ENCODE measurements at places on chromosomes 12 and 14.

- DNase-seq = no peak
Measured at GRCh38 chr12:108801736-108802100, 55.7 kb downstream of the SSH1 start.

- no peak for DNase-seq
Measured at GRCh38 chr12:107373238-107373809, 280.0 kb upstream of the CRY1 start.

- DNase-seq = no peak
Measured at GRCh38 chr12:65308006-65308405, 29.5 kb downstream of the MSRB3 start.

GRCh38 chr12:71158361-71158882 is 623 bp upstream of the TSPAN8 start:
- DNase-seq = no peak

DNA sequence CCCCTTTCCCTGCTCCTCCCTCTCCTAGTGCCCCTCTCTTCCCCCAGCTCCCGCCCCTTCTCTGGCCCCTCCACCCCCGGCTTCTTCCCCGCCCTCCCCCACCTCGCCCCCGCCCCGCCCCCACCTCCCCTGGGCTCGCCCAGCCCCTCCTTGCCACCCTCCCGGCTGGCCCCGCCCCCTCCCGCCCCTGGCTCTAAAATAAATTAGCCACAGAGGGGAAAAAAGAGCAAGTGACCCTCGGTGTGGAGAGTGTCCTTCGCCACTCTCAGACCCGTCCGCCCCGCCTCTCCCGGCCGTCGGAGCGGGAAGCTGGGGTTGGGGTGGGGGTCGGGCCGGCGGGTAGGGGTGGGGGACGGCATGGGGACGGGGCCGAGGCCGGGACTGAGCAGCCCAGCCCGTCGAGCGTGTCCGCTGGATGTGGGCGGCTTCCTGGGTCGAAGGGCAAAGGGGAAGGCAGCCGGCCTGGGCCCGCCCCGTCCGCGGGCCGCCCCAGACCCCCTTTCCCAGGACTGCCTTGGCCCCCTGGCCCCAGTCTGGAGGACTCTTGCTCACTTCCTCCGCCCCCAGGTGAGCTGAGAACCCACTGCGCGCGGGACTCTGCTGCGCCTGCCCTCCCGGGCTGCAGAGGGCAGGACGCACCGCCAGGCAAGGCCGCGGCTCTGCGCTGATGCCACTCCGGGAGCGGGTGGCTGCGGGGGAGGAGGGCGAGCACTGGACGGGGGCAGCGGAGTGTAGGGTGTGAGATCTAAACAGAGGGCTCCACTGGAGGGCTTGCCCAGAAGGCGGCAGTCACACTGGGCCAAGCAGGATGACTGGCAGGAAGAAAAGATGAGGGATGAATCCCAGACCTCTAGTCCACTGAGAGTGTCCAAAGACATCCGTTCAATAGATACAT is 570 bp upstream of the FIGNL2 start:
- peak; percentile 49 for DNase-seq

DNA sequence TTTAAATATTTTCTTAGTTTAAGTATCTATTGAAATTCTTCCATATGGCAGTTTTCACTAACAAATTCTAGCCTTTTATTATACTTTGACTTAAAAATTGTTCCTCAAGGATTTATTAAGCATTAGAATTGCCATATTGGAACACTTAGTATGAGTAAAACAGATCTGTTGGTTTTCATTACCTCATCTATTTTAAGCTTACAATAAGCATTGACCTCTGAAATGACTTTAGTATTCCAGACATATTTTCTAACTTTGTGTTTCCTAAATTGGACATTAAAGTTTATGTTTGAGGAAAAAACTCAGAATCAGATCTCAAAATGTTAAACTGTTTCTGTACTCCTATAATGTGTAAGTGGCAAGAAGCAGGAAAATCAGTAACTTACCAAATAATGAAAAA is 48.4 kb downstream of the CSRP2 start:
- DNase-seq = no peak

DNA sequence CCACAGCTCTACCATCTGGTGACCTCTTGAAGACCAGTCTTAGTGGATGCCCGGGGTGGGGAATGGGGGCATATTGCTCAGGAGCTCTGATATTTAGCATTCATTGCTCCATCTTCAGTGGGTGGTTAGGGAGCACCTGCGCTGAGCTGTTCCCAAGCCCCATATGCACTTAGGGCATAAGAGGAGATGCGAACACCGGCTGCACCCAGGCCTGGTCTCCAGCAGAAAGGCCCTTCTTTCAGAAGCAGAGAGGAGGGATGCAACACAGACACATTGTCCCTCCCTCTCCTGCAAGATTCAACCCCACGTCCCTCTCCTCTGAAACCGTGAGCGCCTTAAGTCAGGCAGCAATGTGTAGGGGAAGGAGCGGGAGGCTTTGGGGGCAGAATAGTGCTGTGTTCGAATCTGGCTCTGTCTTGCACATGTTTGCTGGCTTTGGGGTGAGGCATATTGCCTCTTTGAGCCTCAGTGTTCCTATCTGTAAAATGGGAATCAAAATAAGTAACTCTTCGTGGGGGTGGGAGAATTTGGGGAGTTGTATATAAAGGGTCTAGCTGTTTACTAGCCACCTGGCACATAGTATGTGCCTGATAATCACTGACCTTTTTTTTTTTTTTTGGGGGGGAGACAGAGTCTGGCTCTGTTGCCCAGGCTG is 87.7 kb downstream of the FOXN4 start:
- DNase-seq = no peak

GRCh38 chr12:94590428-94590827 is 59.9 kb downstream of the TMCC3 start:
- DNase-seq = no peak

DNA sequence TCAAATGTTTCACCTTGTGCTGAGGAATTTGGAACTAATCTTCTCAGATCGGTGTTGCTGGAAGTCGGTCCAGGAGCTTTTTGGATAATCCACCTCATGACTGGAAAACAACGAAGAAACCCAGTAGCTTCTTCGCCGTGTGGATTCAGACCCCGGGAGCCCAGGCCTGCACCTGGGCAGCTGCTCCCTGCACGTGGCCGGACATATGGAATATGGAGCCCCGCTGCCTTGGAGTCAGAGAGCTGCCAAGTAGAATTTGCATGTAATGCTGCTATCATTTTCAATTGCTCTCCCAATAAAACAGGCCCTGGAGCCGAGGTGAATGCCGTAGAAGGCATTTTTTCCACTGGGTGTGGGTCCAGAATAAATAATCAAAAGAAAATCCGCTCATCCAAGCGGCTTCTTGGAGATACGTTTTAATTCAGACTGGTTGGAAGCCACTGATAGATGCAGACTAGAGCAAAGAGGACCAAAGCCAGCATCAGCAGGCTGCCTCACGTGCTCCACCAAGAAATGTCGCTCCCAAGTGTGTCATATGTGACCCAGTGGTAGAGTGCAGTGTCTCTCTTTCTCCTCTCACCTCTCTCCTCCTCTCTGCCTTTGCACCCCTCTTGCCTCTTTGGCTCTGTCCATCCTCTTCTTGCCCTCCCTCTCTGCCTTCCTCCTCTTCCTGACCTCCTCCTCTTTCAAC is 115.3 kb downstream of the ZNF664 start:
- no peak for DNase-seq

GRCh38 chr12:121017966-121018491 is 1.7 kb upstream of the C12orf43 start:
- DNase-seq = no peak

DNA sequence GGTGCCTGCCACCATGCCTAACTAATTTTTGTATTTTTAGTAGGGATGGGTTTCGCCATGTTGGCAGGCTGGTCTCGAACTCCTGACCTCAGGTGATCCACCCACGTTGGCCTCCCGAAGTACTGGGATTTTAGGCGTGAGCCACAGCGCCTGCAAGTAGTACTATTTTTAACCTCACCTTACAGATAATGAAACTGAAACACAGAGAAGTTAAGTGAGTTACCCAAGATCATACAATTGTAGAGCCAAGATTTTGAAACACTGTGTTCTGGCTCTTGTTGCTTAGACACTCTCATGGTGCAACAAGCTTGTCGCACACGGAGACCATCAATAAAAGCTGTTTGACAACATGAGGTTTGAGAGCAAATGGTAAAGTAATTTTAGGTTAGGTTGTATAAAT is 159.1 kb upstream of the LMNTD1 start:
- DNase-seq = no peak

GRCh38 chr14:33839193-33840076 is 111.4 kb downstream of the EGLN3 start:
- peak; percentile 67 for DNase-seq

GRCh38 chr14:87869619-87870583 is 123.1 kb downstream of the GALC start:
- DNase-seq = peak; percentile 68

- no peak for DNase-seq
Measured at GRCh38 chr14:60171690-60172089, 6.5 kb upstream of the DHRS7 start.

GRCh38 chr14:98210045-98210672 is 1061.8 kb downstream of the BCL11B start:
- DNase-seq = no peak

DNA sequence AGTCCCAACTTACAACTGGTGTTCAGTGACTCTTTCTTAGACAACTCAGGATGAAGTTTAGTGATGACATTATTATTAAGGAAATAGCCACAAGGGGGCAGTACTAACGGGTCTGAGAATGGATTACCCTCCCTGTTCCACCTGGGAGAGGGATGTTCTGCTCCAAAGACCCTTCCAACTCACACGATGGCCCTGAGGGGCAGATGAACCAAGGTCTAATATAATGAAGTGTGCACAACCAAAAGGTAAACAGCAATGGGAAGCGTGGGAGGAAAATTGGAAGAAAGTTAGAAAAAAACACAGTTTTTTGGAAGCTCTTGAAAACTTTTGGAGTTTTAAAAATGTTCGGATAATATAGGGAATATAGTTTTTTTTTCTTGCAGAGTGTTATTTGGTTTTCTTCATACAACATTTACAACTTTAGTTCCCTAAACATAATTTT is 24.0 kb downstream of the FGF6 start:
- peak; percentile 73 for DNase-seq

DNA sequence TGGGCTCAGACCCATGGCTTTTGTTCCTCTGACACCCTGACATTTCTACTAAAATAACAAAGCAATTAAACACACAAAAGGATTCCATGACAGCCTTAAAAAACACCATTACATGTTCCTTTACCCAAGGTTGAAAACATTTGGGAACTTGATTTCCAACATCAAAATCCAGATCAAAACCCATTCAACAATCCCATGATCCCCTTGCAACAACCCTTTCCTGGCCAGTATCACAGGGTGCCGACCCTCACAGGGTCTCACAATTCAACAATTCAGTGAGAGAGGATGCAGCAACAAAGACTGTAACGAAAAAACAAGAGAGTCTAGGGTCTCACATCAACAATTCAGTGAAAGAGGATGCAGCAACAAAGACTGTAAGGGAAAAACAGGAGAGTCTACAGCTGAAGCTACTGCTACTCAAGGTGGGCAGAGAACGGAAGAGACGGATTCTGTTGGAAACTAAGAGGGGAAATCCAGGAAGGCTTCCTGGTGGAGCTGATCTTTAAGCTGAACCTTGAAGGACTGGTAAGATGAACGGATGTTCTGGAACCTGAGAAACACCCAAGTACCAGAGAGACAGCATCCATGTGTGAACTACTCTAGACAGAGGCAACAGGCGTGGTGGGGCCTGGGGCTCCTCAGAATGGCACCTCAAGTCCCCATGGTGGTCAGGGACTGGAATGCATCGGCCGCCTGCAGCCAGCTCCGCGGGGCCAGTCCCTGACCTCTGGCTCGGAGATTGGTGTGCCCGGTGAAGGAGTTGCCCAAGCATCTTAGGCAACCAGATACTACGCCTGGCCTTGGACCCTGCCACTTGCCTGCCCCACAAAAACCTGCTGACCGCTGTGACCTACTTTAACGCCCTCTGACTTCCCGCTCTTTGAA is 22.7 kb upstream of the ZFP36L1 start:
- DNase-seq = no peak

DNA sequence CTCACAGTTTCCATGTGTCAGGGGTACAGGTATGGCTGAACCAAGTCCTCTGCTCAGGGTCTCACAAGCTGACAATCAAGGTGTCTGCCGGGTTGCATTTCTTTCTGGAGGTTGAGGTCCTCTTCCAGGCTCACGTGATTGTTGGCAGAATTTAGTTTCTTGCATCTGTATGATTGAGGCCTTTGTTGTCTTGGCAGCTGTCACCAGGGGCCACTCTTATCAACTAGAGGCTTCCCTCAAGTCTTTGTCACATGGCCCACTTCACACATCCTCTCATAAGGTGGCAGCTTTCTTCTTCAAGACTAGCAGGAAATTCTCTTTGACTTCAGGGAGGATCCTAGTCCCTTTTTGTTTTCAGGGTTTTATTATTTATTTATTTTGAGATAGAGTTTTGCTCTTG is 46.0 kb upstream of the FOS start:
- DNase-seq = no peak

- peak; percentile 80 for DNase-seq
Measured at GRCh38 chr14:77141214-77142004, at the start of gene ZDHHC22. Gene ZDHHC22, minus strand, starts transcription at chr14:77141791. Its CDS starts 2,053 bp downstream, at chr14:77139738.

DNA sequence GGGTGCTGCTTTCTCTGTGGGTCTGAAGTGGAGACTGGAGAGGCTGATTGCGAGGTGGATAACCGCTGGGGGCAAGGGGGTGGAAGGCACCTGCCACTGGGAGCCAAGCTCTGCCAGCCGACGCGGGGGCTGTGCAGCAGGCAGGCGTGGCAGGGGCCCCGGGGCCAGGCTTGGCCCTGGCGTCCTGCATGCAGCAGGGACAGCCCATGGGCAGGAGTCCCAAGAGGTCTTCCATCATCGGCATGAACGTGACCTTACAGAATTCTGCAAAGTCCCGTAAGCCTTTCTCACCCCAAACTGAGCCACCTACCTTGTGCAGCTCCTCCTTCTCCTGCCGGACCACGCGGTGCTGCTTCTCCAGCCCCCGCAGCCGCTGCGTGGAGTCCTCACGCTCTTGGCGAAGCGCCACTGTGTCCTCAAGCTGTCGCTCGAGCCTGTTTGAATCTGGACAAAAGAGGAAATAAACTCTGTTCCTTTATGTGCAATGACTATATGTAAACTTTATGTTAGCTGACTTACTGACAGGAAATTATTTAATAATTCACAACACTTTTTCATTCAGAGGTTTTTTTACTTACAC is 51.3 kb downstream of the AMN start:
- DNase-seq = no peak

- no peak for DNase-seq
Measured at GRCh38 chr12:29374913-29375312, 6.1 kb downstream of the ERGIC2 start.

DNA sequence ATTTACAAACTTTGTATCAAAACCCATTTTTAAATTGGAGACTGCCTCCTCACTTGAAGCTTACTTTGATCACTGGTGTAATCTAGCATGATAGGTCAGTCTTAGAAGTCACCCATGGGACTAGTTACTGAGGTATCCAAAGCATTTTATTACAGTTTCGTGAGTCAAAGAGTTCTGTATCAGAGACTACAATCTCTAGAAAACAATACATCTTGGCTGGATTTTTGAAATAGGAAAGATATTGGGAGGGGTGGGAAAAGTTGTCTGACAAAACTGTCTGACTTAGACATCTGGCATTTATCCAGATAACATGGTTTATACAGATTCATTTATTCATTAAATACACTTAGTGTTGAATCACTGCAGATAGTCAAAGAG is 173.5 kb upstream of the PDZRN4 start:
- DNase-seq = no peak

GRCh38 chr14:22646570-22647254 is 2.6 kb upstream of the OR6J1 start:
- DNase-seq = no peak

GRCh38 chr12:102119674-102120563 is at the start of the genes NUP37 and PARPBP:
Gene NUP37, minus strand, starts transcription at chr12:102120114. Its CDS starts 1,596 bp downstream, at chr12:102118518.
Gene PARPBP, plus strand, starts transcription at chr12:102120183. Its CDS starts 3,706 bp downstream, at chr12:102123889.
- peak; percentile 88 for DNase-seq
